ENCODE measurements at places on chromosomes 1 and 21.
A peak's percentile ranks its signal among the peaks of the same experiment; 100 is the strongest.

DNA sequence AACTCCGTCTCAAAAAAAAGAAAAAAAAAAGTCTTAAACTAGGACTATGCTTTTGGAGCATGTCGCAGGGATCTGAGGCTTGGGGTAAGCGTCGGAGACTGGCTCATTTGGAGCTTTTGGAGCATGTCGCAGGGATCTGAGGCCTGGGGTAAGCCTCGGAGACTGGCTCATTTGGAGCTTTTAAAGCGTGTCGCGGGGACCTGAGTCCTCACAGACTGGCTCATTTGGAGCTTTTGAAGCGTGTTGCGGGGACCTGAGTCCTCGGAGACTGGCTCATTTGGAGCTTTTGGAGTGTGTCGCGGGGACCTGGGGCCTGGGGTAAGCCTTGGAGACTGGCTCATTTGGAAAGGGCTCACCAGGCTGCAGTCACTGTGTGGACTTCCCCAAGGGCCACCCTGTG, 13.6 kb upstream of the TSPEAR start:
- DNase-seq = no peak

GRCh38 chr21:16179773-16180172, 450.0 kb downstream of the USP25 start:
- no peak for DNase-seq

GRCh38 chr1:68326481-68326880, 94.2 kb upstream of the WLS start:
- no peak for DNase-seq

DNA sequence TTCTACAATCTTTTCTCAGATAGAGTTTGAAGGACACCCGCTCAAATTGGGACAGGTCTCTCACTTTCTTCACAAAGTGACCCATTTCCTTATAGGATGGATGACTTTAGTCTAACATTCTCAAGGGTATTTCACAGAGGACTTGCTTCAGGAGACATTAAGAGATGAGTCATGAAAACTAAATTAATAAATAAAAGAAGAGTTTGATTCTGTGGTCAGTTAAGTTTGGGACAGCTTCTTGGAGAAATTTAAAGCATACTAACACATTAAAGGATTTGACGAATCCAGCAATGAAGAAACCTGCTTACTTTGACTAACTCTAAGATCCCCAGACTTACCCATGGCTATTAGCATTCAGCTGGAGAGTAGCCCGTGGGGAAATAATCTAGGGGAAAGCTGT, 95.6 kb upstream of the RAB3GAP2 start:
- no peak for DNase-seq

DNA sequence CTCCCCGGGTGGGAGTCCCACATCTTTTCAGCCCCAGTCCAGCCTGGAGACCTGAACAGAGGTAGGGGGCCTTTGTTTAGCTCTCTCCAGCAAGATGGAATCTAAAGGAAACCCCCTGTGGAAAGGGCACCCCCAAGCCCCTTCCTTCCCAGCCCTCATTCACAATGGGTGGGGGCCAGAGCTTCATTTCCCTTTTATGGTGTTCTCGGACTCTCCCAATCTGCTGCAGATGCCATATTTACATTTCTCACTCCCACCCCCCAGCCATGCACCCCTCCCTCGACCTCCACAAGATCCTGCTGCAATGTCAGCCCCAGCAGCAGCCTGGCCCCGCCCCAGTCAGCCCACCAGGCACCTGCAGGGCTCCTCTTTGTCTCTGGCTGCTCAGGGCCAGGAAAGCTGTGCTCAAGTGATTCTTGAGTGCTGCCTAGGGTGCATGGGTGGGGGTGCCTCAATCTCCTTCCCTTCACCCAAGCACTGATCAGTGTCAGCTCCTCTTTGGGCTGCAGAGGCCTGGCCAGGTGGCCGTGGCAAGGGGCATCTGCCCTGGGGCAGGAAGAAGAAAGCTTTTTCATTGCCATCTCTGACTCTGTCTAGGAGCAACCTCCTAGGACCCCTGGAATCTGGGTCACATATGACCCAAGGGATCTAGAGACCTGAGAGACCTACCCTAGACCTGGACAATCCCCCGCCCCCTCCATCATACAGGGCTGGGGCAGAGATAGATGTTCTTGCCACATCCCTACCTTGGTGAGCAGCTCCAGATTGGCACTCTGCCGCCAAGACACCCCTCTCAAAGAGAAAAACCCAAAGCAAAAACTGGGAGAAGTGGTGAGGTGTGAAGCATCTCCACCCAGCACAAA, 1.7 kb downstream of the KIF21B start:
- peak; percentile 18 for DNase-seq

- DNase-seq = no peak
Measured at GRCh38 chr1:235122348-235122747, 6.3 kb downstream of the TOMM20 start.
